IMR-90 (cell line): ENCODE measurements at places on chromosomes 12 and 14. TPM values are rescaled to one million over a fixed set of nuclear protein-coding genes. Genes with fewer than 3 reads are reported as not detected.

Gene OR4E2
- not detected in 2 replicates for total RNA-seq

Gene ALX1
- not detected in 2 replicates for total RNA-seq

Gene ANKS1B
- 0.18 and 0.56 TPM in 2 replicates for total RNA-seq

Gene PTPRR
- total RNA-seq, result 0.18 and 0.28 TPM in 2 replicates

Gene ACRBP
- total RNA-seq, result not detected in 2 replicates

GRCh38 chr12:53809005-53809404 lies 57.2 kb upstream of the CISTR start:
- H3K27ac ChIP-seq, result no peak overlapping the region
- H3K4me3 ChIP-seq, result no peak overlapping the region
- no peak for DNase-seq

DNA sequence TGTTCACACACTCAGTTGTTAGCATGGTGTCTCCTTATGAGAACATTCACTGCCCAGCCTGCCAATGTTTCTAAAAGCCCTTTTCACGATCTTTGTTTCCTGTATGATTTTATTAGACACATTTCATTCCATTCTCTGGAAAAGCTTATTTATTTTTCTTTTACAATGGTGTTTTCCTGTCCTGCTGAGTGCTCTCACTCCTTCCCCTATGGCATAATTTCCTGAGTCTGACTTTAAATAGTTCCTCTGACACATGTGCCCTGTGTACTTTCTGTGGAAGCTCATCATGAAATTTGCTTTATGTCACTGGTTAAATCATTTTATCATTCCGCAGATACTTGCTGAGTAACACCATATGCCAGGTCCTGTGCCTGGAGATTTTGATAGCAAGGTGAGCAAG lies 612.0 kb downstream of the FLRT2 start:
- H3K27ac ChIP-seq, result no peak overlapping the region
- no peaks in the 10 kb centered on the region for H3K27me3 ChIP-seq
- H3K4me1 ChIP-seq, result no peaks in the 10 kb centered on the region

GRCh38 chr14:97377550-97377949 lies 580.4 kb downstream of the VRK1 start:
- no peak for DNase-seq
- H3K36me3 ChIP-seq, result no peaks in the 10 kb centered on the region
- no peak overlapping the region for H3K27ac ChIP-seq
- H3K4me3 ChIP-seq, result no peak overlapping the region
- H3K4me1 ChIP-seq, result no peaks in the 10 kb centered on the region
- H3K27me3 ChIP-seq, result no peaks in the 10 kb centered on the region

GRCh38 chr14:103651585-103651984 lies 22.6 kb downstream of the KLC1 start:
- H3K4me3 ChIP-seq, result no peak overlapping the region
- H3K36me3 ChIP-seq, result peaks cover 21% of the 10 kb centered on the region
- H3K4me1 ChIP-seq, result peaks cover 21% of the 10 kb centered on the region
- DNase-seq, result no peak
- peak overlapping the region; percentile 3; the same call in 1 of the 2 replicates for H3K27ac ChIP-seq
